Astrocyte of the spinal cord (primary cell): ENCODE measurements at places on chromosomes 13 and 19.

GRCh38 chr13:94761407-94761806, 49.1 kb upstream of the SOX21 start:
- no peak for DNase-seq

GRCh38 chr19:17703824-17704463, 15.3 kb upstream of the MAP1S start:
- DNase-seq, result no peak

GRCh38 chr19:7596211-7596937, 711 bp downstream of the CAMSAP3 start:
- DNase-seq, result no peak

DNA sequence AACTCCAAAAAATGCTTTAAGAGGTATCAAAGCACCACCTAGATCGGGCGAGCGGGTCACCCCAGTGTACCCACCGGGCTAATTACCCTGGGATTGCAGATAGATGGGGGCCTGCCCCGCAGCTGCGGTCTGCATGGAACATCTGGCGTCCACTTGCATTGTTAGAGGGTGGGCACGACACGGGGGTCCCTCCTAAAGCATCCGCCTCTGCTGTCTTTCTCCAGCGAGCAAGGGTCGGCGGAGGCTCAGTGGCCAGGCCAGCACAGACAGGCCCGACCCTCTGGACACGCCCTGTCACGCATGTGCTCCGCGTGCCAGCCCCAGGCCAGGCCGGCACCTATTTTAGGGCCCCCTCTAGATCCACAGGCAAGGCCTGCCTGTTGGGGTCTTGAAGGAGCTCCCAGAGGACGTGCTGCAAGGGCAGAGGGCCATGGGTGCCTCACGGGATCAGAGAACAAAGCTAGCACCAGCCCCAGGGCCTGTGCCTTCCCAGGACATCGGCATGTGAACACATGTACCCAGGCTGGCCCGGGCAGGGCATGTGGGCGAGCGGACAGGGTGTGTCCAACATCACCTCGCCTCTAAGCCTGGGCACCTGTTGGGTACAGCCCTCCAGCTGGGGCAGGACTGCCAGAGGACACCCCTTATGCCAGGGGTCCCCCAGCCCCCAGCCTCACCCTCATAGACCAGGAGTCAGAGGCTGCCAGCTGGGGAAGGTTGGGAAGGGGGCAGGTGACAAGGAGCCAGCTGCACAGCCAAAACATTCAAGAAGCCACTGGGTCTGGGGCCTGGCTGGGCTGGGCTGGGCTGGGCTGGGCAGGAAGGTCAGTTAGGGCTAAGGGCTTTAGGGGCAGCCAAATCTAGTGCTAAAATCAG, 35.6 kb upstream of the NANOS3 start:
- peak; percentile 48 for DNase-seq

DNA sequence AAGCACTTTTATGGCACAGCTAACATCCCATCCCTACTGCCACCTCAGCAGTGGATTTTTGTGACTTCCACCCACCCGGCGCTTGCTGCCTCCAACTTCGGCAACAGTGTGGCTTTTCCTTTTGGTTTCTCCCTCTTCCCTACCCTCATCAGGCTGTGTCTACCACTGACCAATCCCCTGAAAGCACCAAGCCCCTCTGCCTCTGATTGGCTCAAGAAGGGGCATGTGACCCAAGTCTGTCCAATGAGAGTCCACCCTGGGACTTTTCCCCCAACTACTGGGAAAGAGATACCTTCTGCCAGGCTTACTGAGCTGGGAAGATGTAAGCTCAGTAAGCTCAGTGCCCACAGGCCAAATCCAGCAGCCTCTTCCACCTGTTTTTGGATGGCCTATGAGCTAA, 5.8 kb downstream of the SMIM7 start:
- no peak for DNase-seq

DNA sequence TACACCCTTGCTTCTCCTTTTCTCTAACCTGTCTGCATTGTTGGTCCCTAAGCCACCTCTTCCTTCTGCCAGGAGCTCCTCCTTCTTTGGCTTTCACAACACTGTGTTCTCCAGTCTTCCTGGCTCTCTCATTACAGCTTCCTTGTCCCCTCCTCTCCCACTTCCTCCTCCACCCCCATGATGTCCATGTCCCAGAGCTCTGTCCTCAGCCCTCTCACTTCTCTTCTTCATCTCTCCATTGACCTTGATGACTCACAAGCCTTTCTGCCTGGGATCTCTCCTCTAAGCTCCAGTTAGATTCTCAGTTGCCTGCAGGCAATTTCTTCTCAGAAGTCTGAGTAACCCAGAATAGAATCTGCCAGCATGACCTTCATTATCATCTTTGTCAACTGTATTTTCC, 100.3 kb upstream of the WASF3 start:
- no peak for DNase-seq

DNA sequence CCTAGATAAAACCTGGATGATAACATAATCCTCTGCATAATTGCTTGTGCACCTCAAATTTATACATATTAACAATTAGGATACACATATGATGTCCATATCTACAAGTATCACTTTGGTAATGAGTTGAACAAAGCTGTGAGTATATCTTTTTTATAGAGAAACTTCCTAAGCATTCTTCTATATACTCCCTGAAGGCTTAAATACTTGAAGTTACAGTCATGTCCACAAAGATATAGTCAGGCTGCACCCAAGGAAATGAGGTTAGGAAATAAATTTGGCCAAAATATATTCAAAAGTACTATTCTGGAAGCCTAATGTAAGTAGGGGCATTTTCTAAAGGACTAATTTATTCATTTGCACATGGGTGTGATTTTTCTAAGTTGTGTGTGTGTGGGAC, 761.5 kb downstream of the PCDH9 start:
- DNase-seq, result no peak

GRCh38 chr19:14555918-14556661, 15.8 kb downstream of the NDUFB7 start:
- peak; percentile 28 for DNase-seq

GRCh38 chr13:82412749-82413148, 1469.5 kb downstream of the SLITRK1 start:
- DNase-seq, result no peak

- no peak for DNase-seq
Measured at GRCh38 chr13:91145571-91146205, 201.8 kb upstream of the MIR17HG start.

DNA sequence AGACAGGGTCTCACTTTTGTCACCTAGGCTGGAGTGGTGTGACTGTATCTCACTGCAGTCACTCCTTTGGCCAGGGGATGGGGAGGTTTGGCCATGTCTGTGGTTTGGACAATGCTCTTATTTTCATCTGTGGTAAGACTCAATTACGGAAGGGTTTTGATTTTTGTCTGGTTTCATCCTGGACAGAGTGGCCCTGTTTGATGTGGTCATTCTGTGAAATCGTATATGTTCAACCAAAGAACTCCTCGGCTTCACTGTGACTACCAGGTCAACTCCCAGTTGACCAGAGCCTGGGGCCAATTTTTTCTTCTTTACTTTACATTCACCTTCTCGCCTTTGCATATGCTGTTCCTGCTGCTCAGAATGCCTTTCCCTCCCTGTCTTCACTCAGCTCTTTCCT, 6.8 kb upstream of the CCDC124 start:
- no peak for DNase-seq

DNA sequence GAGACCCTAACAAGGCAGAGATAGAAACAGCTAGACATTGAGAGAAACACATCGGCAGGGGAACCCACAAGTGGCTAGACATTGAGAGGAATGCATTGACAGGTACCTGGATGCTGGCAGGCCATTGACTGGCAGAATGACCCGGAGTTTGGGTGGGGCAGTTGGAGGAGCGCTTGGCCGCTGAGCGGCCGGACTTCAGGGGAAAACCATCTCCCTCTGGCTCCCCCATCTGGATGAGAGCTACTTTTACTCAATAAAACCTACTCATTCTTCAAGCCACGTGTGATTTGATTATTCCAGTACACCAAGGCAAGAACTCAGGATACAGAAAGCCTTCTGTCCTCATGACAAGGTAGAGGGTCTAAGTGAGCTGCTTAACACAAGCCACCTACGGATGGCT, 473.4 kb downstream of the SLITRK5 start:
- no peak for DNase-seq

- no peak for DNase-seq
Measured at GRCh38 chr13:49351871-49352270, 92.0 kb downstream of the CAB39L start.

GRCh38 chr13:73336773-73337172, 278.0 kb downstream of the KLF5 start:
- DNase-seq, result no peak

DNA sequence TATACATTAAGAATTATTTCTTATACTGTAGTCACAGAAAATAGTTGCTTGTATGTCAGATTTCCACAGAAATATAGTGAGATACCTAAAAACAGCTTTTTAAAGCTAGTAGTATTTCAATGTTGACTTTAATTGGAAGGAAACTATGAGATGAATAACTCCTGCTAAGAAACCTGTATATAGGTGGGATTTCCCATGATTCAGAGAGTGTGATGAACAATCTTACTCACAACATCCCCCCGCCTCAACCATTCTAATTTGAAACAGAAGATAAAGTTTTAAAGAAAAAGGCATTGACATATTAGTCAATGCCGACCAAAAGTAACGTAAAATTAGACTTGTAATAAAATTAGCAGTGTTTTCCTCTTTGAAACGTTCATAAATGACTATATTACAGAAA, 1.4 kb upstream of the MIR17HG start:
- DNase-seq, result no peak

DNA sequence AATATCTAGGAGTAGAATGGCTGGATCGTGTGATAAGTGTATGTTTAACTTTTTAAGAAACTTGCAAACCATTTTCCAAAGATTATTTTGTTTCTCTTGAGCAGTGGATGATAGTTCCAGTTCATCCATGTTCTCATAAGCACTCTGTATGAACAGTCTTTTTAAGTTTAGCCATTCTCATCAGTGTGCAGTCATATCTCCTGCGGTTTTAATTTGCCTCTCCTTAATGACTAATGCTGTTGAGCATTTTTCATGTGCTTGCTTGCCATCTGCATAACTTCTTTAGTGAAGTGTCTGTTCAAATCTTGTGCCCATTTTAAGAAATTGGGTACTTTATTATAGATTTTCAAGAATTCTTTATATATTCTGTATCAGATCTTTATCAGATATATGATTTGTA, 58.6 kb downstream of the WASF3 start:
- peak; percentile 61 for DNase-seq

GRCh38 chr19:48674216-48674809, 1.5 kb upstream of the NTN5 start:
- no peak for DNase-seq

- no peak for DNase-seq
Measured at GRCh38 chr13:114122127-114122511, 10.3 kb downstream of the RASA3 start.

- no peak for DNase-seq
Measured at GRCh38 chr13:48278806-48279205, 24.7 kb upstream of the RB1 start.

GRCh38 chr19:58570770-58571574, 2.2 kb downstream of the MZF1 start:
- DNase-seq, result no peak

GRCh38 chr19:42140125-42140754, 8.0 kb upstream of the POU2F2 start:
- peak; percentile 73 for DNase-seq

- DNase-seq, result no peak
Measured at GRCh38 chr13:112132619-112133018, 65.7 kb downstream of the SOX1 start.

DNA sequence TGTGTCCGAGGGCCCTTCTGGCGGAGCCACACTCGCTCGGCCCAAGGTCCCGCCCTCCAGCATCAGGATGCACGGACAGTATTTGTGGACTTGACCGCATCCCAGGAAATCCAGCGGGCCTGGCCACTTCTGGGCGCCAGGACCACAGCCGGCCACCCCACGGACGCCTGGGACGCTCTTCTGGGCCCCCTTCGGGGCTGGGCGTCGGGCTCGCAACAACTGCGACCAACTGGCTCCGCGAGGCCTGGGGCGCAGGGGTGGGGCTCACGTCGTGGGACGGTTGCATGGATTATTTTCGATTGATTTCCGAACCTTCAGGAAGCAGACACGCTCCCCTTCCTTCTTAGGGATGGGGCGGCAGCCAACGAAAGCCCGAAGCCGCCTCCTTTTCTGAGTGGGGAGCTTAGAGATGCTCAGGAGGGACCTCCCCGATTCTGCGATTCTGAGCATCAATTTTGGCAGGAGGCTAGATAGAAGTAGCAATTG, 521 bp upstream of the NUP58 start:
- DNase-seq, result no peak

DNA sequence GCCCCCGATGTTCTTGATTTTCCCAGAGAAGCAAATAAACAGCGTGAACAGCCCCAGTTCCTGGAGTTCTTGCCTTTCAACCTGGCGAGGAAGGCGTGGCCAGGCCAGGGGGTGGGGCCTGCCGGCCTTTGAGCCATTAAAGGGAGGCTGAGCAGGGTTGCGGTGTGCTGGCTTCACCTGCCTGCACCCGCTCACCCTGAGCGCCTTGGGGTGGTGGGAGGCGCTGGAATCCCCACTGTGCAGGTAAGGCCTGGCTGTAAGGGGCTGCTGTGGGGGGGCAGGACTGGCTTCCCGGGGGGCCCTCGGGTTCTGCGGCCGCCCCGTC, 2.7 kb upstream of the MISP start:
- DNase-seq, result no peak

- no peak for DNase-seq
Measured at GRCh38 chr13:59915252-59915651, 248.5 kb downstream of the DIAPH3 start.

DNA sequence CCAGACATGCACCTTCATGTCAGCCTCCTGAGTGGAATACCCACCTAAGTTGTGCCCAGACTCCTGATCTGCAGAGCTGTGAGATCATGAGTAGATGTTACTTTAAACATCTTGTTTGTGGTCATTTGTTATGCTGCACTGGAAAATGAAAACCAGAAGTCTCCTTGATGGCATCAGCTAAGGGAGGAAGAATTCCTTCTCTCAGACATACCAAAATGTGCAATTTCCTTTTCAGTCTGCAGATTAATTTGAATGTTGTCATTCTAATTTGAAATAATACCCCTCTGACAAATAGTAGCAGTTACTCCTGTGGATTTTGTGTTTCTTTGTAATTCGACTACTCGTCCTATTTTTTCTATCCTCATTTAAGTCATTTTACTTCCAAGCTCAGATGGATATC, 59.3 kb downstream of the ITGBL1 start:
- peak; percentile 55 for DNase-seq

DNA sequence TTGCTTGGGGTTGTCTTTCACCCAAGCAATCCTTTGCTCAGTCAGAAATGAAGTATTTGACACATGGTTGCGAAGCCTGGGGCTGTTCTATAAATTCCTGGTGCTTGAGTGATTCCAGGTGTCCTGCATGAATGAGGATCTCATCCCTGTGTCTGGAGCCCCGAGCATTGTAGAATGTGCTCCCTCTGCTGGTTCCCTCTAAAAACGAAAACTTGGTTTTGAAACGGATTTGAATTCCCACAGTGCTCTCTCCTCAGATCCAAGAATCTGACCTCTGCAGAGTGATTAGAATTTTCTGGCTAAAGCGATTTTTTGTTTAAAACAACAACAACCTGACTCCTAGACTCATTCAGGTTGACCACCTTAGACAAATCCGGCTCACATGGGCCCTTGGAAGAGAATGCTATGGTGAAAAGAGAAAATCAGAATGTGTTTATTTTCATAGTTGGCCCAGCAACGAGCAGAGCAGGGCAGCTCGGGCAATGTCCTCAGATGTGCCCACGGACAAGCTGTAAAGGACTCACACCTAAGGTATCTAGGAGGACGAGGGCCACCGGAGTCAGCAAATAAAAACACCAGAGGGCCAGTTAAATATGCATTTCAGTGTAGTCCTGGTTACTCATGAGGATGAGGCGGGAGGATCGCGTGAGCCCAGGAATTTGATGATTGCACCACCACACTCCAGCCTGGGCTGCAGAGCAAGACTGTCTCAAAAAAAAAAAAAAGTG, 8.7 kb upstream of the ATP12A start:
- DNase-seq, result peak; percentile 64

- DNase-seq, result no peak
Measured at GRCh38 chr19:32418155-32418554, 12.6 kb downstream of the DPY19L3 start.
